ENCODE measurements at places on chromosomes 13 and 19.

- no peak for DNase-seq
Measured at GRCh38 chr19:6048348-6048747, 62.0 kb downstream of the RFX2 start.

GRCh38 chr13:62357887-62358645, 942.4 kb upstream of the PCDH20 start:
- no peak for DNase-seq

GRCh38 chr13:25179011-25179410, 6.9 kb upstream of the AMER2 start:
- no peak for DNase-seq

DNA sequence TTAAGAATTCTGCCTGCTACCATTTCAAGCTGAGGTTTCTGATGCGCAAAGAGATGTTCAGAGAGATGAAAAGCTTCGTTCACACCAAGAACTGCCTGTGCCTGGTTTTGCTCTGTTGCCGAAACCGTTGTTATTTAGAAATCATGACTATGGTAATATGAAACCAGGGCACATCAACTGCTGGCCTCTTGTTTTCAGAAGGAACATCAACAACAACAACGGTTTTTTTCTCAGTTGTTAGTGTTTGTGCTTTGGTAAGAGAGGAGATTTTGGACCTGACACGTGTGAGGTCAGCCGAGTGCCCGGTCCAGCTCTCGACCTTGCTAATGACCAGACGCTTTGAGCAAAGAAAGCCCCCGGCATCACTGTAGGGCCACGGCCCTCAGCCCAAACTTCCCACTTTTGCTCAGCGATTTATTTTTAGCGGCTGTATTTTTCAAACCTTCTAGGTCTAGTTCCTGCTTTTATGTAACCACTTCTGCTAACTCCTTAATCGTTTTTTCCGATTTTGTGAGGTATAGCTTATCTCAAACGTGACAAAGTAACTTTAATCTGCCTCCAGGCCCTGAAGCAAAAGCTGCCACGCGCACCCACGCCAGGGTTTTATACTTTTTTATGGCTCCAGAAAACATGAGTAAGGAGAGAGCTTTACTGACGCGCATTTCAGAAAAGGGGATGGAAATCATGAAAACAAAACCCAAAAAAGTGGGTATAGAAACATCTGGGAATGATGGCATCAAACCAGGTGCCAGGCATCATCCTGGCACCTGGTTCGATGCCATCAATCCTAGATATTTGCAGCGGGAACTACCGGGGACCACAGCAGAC, 42.0 kb downstream of the KLF2 start:
- no peak for DNase-seq

DNA sequence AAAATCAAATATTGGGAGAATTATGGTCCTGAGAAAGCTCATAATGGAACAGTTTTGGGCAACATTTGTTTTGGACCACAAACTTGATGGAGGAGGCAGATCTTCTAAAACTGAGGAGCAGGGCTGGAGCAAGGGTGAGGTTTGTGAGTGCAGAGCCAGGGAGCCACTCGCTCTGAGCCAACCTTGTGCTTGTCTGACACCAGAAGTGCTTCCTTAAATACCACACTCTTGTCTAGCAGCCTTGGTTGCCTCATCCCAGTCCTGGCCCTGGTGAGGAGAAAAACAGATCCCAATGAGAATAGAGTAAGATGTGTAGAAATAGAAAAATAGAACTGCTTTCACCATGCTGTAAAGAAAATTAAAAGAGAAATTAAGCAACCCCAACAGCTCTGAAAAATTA, 6.7 kb downstream of the ZNF317 start:
- DNase-seq = no peak

DNA sequence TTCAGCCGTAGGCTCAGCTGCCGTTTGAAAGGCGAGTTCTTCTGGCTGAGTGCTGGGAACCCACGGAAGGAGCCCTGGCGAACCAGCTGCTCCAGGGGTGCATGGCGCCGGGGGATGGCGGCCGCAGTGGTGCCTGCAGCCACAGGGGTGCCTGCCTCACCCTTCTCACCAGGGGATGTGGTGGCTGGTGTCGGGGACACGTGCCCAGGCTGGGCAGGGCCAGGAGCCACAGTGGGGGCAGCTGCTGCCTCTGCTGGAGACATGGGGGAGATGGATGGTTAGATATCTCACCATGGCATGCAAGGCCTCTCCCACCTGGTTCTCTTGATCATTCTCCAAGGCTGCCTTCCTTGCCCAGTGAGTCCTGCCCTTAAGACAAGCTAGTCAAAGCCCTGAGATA, 17.1 kb downstream of the NUMBL start:
- no peak for DNase-seq

DNA sequence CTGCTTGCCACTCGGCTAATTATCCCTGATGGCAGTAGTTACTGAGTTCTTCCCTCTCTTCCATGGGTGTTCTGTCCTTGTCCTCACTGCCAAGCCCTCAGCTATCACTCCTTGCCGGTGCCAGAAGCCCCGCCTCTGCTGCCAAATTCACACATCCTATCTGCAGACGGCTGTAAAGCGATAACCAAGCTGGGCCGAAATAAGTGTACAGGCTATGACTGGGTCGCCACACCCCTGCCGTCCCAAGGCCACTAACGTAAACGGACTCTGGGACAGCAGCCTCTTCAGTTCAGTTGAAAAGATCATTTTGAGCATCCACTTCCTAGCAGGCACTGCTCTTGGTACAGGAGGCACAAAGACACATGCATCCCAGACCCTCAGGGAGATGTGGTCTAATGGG, 13.3 kb downstream of the SLC7A1 start:
- DNase-seq = no peak

GRCh38 chr13:112172017-112172416, 105.1 kb downstream of the SOX1 start:
- DNase-seq = no peak

DNA sequence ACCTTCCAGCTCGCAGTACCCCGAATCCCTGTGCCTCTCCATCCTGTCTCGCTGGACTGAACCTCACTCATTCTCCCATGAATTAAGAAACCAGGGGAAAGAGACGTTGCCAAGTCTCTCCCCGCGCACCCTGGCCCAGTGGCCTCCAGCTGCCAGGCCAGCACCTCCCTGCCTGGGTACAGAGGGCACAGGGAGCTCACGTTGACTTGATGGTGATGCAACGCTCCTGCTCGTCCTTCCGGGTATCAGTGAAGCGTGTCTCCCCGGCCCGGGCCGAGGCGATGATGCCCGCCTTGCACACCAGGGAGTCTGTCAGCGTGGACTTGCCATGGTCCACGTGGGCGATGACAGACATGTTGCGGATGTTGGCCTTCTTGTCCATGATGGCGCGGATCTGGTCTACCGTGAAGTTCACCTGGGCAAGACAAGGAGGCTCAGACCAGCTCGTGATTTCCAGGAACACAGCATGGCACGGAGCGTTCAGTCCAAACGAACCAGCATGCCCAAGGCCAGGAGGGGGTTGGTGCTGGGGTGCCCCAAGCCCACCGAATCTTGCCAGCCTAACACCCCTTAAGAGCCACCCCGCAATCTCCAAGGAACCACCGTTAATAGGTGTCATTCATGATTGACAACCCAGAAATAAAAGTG, 1.2 kb downstream of the EEF2 start:
- no peak for DNase-seq

DNA sequence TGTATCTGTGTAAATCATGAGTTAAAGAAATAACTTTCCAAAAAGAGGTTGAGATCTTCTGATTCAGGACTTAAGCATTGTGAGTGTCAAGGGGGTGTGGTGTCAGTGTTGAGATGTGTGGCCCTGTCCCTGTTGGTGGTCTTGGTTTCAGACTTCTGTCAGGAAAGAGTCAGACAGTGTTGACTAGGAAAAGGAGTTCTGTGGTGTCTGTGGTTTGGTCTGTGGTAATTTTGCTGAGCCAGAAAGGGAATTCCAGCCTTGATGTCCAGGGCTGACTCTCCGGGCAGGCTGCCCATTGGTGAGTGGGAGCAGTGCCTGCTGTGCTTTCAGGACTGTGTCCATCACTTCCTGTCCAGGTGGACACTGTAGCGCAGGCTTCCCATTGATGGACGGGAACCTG, 39.8 kb upstream of the IGFL4 start:
- no peak for DNase-seq

- DNase-seq = no peak
Measured at GRCh38 chr19:49758292-49758691, 4.8 kb downstream of the TSKS start.

DNA sequence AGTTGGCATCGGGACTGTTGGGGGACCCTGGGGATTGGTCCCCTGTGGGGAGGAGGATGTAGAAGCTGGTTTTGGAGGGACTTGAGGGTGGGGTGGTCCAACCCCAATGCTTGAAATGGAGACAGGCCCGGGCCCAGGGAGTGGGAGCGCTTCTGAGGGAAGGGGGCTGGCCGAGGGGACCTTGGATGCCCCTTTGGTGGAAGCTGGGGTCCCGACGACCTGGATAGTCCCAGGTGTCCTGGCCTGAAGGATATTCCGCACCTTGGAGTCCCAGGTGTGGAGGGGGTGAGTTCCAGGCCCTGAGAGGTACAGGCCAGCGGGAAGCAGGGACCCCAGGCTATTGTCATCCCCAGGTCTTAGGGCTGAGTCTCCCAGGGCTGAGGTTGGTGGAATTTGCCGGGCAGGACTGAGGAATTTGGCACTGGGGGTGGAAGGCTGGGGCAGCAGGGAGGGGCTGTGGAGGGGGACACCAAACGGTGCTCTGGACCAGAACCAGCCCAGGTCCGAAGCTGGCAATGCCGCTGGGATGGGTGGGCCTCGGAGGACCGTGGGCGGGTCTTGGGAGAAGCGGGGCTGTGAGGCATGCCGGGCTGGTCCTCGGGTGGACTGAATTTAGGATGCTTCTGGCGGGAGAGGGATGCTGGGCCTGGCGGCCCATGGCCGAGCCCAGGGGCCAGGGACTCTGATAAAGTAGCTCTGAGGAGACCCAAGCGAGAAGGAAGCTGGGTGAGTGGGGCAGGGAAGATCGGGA, 1.8 kb downstream of the HDGFL2 start:
- DNase-seq = no peak

DNA sequence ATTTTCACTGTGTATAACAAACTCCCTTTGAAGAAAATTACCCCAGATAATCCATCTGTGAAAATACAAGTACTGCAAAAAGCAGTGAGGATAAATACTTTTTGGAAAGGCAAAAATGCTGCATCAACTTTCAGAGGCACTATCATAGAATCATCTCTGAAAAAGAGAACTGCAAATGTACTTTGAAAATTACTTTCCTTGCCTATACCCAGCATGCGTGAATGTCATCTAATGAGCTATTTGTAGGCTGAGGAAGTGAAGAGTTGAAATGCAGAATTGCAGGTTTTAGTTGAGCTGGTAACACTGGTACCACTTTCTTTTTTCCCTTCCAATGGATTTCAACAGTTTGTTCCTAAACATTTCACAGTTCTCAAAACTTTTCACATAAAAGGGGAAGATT, 196.7 kb downstream of the TBC1D4 start:
- DNase-seq = no peak

GRCh38 chr19:33441277-33441699, 67.8 kb downstream of the CEBPG start:
- DNase-seq = no peak

- DNase-seq = peak; percentile 23
Measured at GRCh38 chr13:99312493-99312883, 5.3 kb upstream of the GPR183 start.

DNA sequence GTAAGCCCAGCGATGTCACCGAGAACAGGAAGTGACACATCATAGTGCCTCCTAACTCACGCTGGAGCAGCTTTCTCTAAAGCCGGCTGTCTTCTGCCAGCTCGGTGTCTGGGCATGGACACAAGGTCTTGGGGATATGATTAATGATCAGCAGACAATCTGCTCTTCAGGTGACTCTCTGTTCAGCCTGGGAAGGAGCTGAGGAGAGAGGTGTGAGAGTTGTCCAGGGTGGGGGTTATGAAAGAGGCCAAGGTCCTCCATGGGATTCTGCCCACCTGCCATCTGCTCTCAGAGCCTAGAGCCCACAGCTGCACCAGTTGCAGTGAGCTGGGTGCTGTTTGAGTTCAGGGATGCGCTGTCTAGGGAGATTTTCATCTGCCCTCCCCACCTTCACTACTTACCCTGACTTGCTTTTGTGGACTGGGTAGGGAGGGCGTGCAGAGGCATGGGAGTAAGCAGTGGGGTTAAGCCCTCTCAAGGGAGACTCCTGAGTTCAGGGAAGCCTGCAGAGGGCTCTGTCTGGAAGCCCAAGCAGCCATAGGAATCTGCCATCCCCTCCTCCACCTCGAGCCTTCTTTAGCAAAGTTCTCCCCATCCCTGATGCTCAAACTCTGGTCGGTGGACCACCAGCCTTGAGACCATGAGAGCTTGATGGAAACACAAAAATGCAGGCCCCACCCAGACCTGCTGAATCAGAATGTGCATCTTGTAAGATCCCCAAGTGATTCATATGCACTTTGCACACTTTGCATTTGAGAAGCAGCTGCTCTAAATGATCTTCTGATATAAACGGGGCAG, 539.7 kb downstream of the RFC3 start:
- no peak for DNase-seq

DNA sequence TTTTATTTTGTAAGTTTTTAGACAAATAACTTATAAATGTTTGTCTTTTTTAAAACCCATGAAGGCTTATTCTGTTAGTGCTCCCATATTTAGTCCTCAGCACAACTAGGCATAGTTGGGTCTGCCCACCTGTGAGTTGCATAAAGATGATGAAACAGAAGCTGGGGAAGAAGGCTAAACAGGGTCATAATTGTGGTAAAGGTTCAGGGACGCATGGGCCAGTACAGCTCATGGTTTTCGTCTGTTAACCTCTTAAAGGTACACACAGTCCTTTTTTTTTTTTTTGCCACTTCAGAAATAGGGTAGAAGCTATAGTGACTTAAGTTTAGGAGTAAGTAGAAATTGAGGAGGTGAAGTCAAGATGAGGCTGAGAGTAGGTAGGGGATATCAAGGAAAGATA, 58.3 kb downstream of the TM9SF2 start:
- DNase-seq = no peak

- DNase-seq = no peak
Measured at GRCh38 chr13:74530011-74530410, 395.8 kb upstream of the KLF12 start.

DNA sequence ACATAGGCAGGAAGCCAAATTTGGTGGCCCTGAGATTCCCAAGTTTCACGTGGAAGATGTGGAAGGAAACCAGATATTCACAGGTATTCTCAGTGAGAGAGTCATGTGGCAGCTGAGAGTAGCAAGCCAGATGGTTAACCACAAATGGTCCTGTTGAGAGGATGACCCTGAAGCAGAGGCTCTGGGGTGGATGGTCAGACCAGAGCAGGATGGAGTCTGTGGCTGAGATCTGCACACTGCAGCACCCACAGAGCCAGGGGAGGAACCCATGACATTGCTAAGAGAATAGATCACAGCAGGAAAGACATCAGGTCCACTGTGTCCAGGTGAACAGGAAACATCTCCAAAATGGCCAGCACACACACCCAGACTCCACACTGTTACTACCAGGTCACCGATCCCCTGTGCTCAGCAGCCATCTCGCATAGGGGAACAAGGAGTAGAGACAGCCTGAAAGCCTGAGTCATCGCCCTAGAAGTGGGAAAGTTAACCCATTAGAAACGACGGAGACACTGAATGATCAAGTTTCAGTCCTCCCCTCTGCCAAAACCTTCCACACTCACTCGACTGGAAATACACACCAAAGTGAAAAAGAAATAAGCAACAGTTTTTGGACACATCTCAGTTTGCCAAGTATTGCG, 160.0 kb downstream of the RBM26 start:
- no peak for DNase-seq

GRCh38 chr19:2731181-2731995, 8.4 kb downstream of the SLC39A3 start:
- DNase-seq = no peak
